ENCODE measurements at places on chromosomes 6 and 20.

DNA sequence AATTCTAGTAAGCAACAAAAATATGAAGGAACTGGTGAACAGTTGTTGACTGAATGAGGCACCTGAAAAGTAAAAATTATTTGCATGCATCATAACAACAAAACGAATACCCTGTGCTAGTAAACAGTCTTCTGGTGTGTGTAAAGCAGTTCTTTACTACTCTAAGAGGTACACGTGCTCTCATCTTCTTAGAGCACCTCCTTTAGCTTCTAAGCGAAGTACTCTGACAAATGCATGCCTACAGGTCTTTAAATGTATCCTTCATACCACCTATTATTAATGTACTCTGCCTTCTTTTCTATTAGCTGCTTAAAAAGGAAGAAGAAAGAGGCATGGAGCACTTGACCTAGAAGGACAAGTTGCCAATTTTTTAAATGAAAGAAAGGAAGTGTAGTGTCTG, 32.2 kb upstream of the MYB start:
- DNase-seq, result no peak

GRCh38 chr6:139373154-139373927, 1.1 kb downstream of the CITED2 start:
- DNase-seq, result peak; percentile 57

- no peak for DNase-seq
Measured at GRCh38 chr6:132392792-132393191, 8.5 kb downstream of the MOXD1 start.

GRCh38 chr20:45085867-45086266, 15.1 kb downstream of the KCNS1 start:
- DNase-seq, result no peak

GRCh38 chr6:152135755-152136448, 328.4 kb downstream of the ESR1 start:
- no peak for DNase-seq

GRCh38 chr6:155080881-155081845, 86.0 kb downstream of the TIAM2 start:
- DNase-seq, result peak; percentile 88

Data from NCI-H524 (cell line).